CD4-positive, alpha-beta memory T cell (primary cell): ENCODE measurements at places on chromosomes 4 and X.
A peak's percentile ranks its signal among the peaks of the same experiment; 100 is the strongest.

DNA sequence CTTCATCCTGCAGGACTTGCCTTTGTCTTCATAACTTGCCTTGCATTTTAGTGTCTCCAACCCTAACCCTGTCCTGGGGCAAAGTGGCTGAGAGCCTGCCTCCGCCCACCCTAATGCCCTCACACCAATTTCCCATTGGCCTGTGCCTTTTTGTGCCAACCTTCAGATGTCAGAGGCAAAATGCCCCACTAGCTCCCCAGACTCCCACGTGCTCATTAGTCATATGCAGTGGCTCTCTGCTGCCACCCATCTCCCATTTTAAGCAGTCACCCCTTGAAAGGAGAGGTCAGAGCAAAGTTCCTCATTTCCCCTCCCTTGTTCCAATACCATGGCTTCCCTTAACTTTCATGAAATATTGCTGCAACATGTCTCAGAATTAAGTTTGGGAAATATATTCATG is 74.8 kb upstream of the PASD1 start:
- peak; percentile 3 for DNase-seq

- no peak for DNase-seq
Measured at GRCh38 chr4:67130411-67130810, 414.9 kb downstream of the CENPC start.

DNA sequence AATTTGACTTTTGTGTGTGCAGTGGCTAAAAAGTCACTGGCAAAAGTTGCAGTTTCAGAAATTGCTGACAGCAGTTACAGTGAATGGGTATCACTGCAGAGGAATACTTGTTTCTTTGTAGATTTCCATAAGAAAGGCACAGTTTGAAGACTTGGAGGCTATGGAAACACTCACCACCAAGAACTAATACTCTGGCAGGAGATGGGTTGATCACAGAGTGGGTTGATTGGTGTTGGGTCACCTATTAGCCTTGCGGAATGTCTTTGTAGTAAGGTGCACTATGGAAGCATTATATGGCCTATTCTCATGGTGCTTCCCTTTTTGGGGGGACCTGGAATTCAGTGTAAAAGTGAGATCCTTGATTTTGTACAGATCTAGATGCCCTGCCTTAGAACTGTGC is 502.8 kb downstream of the CFAP47 start:
- no peak for DNase-seq

DNA sequence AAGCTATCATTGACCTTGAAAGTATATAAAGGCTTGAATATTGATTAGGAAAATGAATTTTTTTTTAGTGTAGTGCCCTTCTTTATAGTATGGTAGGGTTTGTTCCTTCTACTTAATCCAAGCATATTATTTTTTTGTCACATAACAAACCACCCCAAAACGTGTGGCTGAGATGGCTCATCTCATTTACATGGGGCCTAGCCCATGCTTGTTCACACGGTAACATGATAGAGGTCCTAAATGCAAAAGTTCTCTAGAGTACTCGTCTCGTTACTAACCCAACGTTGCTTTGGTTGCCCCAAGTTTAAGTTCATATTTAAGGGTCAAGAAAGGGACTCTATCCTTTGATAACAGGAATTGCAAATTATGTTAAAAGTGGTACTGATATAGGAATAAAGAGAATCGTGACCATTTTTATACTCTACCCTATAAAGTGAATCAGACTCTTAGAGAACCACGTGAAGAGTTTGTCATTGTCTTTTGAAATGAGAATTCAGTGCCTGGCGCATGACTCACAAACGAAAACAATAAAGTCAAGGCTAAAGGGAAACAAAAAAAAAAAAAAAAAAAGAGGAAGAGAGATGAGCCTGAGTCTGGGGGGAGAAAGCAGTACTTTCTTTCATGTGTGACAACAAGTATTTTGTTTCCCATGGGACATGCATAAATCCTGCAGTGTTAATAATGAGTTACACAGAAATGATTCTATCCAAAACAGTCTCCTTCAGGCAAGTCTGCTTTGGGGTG is 402.8 kb upstream of the NWD2 start:
- no peak for DNase-seq

GRCh38 chrX:150663073-150663472 is 30.1 kb upstream of the MTMR1 start:
- no peak for DNase-seq

DNA sequence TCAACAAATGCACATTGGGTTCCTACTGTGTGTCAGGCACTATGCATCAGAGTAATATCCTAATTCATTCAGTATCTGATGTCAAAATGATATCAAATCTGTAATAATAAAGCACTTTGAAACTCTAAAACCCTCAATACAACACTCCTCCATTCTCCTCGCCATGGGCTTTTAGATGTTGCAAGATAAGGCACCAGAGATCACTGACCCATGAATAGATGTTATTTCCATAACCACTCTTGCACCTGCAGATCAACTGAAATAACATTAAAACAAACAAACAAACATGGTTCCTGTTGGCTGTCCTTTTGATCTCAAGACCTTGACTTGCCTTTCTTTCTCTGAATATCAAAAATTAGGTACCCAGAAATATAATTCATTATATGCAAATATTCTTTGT is 100.2 kb downstream of the MAB21L2 start:
- no peak for DNase-seq

DNA sequence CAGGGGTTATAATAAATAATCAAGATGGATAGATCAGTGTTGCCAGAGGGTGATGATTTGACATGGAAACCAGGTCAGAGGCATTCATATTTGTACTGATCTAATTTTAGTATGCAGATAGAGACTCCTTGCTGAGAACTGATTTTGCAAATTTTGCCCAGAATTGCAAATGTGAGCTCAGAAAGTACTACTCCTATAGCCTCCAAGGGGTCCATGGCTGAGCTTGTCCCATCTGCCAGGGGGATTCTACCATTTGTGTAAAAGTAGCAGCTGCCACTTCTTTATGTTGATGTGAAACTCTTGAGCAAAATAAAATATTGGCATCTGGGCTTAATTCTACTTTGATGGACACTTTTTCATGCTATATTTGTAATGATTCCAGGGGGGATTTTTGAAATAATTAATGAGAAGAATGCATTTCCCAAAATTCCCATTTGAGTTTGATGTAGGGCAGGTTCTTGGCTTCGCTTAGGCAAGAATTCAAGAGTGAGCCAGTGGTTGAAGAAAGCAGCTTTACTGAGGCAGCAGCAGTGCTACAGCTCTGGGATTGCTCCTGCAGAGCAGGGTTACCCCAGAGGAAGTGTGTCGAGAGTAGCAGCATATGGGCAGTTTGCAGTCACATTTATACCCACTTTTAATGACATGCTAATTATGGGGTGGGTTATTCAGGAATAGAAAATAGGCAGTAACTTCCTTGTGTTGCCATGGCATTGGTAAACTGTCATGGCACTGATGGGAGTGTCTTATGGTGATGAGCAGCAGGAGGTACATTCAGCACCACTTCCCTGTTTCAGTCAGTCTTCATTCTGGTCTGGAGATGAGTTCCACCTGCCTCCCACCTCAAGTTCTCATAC is 38.7 kb upstream of the DCLK2 start:
- no peak for DNase-seq

GRCh38 chr4:2583517-2583916 is 47.1 kb downstream of the FAM193A start:
- DNase-seq: no peak

GRCh38 chr4:175891851-175892250 is 79.8 kb upstream of the GPM6A start:
- DNase-seq: no peak

GRCh38 chrX:49271341-49271740 is 1.7 kb downstream of the PPP1R3F start:
- DNase-seq: no peak

DNA sequence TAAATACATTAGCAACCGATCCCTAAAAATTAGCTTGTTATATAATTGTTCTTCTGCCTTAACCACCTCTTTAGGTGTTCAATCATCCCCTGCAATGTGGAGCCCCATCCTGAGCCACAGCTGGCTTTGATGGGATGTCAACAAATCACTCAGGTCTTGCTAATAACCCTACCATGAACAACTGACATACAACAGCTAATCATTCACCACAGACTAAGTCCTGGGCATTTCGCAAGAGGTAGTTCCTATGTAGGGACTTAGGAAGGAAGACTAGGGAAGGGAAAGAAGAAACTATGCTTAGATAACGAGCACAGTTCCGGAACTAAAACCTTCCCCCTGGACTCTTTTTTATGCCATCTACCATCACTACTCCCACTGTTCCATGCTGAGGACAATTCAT is 63.6 kb upstream of the PTCHD1 start:
- DNase-seq: no peak

- DNase-seq: no peak
Measured at GRCh38 chr4:993111-994029, at the start of gene SLC26A1. SLC26A1 (minus strand) TSS chr4:993404; CDS start chr4:991703, 1,701 bp downstream.

- no peak for DNase-seq
Measured at GRCh38 chr4:110840221-110840654, 217.4 kb upstream of the PITX2 start.

GRCh38 chr4:76257824-76258223 is 6.3 kb downstream of the FAM47E start:
- no peak for DNase-seq

DNA sequence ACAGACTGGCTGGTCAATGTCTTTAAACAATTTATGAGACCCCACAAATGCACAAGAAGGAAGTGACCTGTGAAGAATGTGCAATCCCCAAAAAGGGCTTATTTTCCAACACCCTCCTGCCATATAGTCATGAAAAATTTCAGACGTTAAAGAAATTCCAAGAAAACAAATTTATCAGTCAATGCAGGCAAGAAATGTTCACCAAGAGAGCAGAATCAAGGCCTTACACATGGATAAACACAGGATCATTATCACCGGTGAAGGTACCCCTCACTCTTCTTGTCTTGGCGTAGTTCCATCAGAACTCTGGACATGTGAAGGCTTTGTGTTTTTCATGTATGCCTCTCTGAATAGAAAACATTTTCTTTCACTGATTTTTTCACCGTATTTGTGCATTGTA is 186.7 kb upstream of the GALNTL6 start:
- no peak for DNase-seq

- DNase-seq: no peak
Measured at GRCh38 chr4:6290769-6291547, 21.3 kb downstream of the WFS1 start.

- no peak for DNase-seq
Measured at GRCh38 chr4:121526509-121526908, 145.7 kb upstream of the QRFPR start.

- DNase-seq: no peak
Measured at GRCh38 chr4:6106156-6106555, 87.9 kb upstream of the C4orf50 start.

DNA sequence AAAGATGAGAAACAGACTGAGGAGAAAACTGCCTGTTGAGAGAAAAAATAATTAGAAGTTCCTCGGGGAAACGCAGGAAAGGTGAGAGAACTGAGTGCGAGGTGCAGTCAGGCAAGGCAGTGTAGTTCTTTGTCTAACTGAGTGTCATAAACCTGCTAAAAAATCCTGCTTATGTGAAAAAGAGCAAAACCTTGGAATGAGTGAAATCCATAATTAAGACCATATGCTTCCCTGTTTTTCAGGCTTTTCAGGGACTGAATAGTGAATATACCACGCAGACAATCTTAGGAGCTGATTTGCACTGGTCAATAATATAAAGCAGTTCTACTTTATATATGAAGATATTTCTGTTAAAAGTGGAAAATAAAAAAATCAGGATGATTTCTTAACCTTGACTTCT is 104.9 kb downstream of the RASGEF1B start:
- no peak for DNase-seq

DNA sequence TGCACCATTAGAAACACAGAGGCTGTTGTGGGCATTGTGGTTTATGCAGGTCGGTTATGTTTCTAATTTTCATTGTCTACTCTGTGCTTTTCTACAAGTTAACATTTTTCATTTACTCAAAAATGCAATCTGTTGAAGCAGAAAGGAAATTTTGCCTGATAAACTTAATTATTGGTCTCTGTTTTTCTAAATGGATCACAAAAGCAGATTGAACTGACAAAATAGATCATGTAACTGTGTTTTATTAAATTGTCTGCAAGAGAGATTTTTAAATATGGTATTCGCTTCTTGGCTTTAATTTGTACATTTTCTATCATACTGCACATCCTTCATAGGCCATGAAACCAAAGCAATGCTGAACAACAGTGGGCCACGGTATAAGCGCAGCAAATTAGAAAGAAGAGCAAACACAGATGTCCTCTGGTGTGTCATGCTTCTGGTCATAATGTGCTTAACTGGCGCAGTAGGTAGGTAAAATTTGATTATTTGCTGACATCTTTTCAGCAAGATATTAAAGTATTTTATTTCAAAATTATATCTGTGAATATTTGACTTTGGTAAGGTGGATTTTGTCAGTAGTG is 50.6 kb downstream of the ATP10D start:
- no peak for DNase-seq

DNA sequence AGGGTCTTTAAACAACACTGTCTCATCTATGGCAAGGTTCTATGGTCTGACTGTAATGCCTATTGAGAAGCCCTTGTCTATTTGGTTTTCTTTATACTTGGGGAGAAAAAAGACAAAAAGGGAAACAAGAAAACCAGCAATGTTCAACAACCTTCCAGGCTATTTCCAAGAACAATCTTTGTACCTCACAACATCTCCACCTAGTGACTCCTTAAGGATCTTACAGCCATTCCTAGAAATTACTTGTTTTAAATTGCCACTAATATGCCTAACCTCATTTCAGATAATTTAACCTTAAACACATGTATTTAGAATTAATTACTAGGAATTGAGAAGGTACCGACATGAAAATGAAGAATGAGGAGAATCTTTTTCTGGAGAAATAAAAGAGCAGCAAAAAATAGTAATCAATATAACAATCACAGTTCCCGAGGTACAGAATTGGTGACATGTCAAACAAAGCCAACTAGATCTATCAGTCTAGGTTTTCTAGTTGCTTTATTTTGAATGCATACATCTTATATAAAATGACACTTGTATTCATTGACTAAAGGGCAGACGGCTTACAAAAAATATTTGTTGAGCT is 1.6 kb upstream of the RBM46 start:
- no peak for DNase-seq

DNA sequence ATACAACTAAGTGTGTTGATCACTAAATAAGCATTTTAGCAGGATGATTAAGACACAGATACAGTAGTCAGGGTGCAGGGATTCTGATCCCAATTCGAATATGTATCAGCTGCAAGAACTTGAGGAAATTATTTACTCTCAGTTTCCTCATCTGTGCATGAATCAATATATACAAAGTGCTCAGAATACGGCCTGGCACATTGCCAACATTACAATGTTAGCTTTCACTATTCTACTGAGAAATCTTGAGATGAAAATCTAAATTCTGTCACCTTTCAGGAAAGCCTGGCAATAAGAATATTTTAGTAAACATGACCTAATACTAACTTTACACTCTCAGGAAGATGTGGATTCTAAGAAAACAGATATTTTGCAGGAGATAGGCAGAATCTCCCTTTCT is 1001.6 kb upstream of the IGFBP7 start:
- DNase-seq: no peak

DNA sequence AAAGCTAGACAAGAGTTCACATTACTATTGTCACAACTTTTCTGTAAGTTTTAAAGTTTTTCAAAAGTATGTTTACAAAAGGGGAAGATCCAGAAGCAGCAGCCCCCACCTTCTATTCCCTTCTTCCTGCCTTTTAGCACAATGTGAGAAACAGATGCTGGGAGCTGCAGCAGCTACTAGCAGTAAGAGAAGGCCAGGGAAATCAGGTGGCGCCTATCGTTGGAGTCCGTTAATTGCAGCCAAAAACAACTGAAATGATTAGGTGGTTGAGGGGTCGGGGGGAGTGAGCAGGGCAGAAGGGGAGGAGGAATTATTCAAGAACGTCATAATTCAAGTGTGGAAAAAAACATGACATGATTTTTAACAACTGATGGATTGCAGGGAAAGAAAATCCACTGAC is 27.4 kb downstream of the FRYL start:
- no peak for DNase-seq

GRCh38 chr4:141473952-141474351 is 162.4 kb upstream of the IL15 start:
- DNase-seq: no peak
